ENCODE measurements at places on chromosomes 12 and 14.

- no peak for DNase-seq
Observed at GRCh38 chr14:36672095-36672494, 10.4 kb downstream of the PAX9 start.

DNA sequence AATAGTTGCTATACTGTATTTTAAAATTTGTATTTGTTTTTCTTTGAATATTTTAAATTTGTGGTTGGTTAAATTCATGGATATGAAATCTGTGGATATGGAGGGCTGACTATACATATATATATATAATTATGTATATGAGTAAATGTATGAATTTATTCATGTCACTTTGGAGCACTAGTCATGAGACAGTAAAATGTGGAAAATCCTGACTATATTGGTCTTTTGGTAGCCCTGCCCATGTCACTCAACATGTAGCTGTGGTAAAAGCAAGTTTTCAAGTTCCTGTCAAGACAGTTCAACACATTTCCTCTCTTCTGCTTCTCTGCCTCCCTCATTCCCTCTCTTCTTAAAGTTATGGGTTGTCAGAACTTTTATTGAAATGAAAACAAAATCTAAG lies 17.3 kb upstream of the C12orf71 start:
- no peak for DNase-seq

DNA sequence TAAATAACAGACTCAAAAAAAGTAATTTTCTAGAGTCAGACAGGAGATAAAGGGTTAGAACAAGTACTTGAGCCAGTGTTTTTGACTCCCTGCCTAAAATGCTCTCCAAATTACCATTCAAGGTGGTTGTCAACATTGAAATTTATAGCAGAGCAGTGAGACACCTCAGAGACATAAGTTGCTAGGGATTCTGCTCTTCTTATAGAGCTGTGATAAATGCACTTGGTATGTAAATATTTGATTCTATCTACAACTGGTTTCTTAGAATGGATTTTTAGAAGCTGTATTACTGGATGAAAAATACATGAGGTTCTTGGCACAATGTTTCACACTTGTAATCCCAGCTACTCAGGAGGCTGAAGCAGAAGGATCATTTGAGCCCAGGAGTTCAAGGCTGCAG lies 83.9 kb upstream of the OSBPL8 start:
- no peak for DNase-seq

GRCh38 chr14:93957751-93958566 lies 18.4 kb downstream of the ASB2 start:
- peak; percentile 59 for DNase-seq

- DNase-seq: no peak
Observed at GRCh38 chr14:100893760-100894159, 9.8 kb downstream of the RTL1 start.

GRCh38 chr14:24219521-24219920 lies 3.7 kb upstream of the MDP1 start:
- no peak for DNase-seq

- DNase-seq: no peak
Observed at GRCh38 chr12:26732005-26732908, 100.7 kb downstream of the ITPR2 start.

DNA sequence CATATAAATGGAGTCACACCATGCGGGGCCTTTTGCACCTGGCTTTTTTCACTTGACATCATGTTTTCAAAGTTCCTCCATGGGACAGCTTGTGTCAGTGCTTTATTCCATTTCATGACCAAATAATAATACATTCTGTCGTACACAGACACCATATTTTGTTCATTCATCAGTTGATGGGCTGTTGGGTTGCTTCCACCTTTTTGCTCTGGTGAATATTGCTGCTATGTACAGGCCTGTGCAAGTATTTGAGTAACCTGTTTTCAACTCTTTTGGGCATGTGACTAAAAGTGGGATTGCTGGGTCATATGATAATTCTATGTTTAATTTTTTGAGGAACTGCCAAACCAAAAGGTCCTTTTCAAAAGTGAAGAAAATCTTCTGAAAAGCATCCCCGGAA lies 46.9 kb downstream of the HCAR2 start:
- DNase-seq: no peak

- no peak for DNase-seq
Observed at GRCh38 chr14:36068777-36069534, 107.6 kb downstream of the PTCSC3 start.

GRCh38 chr12:98838231-98838647 lies 193.1 kb downstream of the APAF1 start:
- DNase-seq: no peak

DNA sequence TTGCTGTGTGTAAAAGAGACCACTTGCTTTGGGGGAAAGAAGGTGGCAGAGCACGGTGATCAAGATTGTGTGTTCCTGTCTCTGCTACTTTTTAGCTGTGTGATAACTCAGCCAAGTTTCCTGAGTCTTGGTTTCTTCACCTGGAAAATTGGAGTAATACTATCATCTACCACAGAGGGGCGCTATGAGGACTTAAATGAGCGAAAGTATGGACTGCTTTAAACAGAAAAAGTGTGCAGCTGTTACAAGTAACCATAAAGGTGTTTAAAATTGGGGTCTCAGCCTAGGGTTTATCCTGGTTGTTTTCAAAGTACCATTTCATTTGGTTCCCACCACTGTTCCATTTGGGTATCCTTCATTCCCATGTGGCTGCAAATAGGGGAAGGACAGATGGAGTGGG lies 65.9 kb upstream of the WSCD2 start:
- no peak for DNase-seq

DNA sequence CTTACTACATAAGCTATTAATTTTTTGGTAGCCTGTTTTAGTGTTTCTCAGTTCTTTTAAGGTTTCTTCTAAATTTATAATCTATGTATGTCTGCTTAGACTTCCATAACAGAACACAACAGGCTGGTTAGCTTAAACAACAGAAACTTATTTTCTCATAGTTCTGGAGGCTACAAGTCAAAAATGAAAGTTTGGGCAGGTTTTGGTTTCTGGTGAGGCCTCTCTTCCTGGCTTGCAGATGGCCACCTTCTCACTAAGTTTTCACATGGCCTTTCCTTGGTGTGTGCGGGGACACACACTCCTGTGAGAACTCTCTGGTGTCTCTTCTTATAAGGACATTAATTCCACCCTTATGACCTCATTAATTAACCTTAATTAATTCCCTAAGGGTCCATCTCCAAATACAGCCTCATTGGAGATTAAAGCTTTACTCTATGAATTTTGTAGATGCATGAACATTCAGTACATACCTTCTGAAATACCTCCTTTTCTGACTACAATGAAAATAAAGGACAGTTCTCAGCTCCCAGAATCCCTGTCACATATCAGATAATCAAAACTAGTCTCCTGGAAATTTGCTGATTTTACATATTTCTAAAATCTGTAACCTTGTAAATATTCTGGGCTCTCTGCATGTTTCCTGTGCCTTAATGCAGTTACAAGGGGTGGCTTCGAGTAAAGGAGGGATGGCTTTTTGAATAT lies 23.2 kb upstream of the BMAL2 start:
- no peak for DNase-seq

DNA sequence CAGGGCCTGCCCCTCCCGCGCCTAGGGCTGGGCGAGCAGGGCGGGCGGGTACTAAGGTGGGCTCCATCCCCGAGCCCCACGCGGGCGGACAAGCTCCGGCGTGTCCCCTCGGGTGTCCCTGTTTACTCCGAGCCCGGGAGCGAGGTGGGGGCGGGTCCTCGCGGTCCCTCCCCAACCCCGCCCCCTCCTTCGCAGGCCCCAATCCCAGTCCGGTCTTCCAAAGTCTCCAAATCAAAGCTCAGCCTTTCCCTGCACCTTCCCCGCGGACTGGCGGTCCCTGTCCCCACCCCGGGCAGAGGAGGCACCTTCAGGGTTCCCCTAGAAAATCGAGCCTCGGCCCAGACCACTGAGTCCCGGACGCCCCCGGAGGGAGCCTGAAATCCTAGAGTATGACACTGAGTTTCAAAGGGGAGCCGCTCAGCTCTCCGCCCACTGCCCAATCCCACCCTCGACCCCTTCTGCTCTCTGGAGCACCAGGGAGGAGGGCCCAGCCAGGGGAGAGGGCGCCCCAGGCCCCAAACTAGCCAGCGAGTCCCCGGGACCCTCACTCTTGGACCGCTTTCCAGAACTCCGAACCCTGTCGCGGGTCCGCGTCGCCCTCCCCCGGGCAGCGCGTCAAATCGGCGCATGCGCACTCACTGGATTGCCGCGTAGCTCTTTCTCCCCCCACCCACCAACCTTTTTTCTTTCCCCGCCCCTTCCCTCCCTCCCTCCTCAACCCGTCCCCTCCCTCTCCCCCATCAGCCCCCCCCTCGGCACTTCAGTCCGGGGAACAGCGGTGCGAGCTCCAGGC lies at the start of gene LRP1:
LRP1 (plus strand) TSS at position 758 of the 793 bp plus-strand sequence. CDS start 482 bp downstream, outside the sequence.
- DNase-seq: peak; percentile 86

GRCh38 chr14:73567951-73568885 lies 795 bp upstream of the ACOT2 start:
- no peak for DNase-seq

DNA sequence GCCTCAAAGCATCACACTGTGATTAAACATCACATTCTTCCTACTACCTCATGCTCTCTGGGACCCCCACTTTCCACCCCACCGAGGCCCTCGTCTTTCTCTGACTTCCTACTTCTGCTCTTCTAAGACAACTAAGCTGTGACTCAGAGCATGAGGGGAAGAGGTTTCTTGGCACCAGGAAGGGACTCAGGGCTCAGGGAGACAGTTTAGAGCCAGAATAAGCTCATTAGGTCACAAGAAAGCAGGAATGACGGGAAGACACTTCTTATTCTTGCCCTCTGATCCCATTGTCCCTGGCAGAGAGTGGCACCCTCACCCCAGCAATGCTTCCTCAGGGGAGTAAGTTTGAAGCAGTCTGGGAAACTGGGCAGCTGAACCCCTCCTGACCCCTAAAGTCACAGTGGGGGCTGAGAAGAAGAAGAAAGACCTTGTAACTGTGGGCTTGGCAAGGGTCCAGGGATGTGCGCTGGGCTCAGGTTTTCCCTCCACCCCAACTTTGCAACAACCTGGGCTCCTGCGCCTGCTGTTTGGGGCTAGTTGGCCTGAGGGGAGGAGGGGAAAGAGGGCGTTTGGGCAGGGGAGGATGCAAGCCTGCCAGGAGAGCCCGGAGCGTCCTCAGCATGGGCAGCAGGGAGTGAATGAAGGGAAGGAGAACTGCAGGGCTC lies 64.6 kb upstream of the ACTN1 start:
- DNase-seq: no peak

DNA sequence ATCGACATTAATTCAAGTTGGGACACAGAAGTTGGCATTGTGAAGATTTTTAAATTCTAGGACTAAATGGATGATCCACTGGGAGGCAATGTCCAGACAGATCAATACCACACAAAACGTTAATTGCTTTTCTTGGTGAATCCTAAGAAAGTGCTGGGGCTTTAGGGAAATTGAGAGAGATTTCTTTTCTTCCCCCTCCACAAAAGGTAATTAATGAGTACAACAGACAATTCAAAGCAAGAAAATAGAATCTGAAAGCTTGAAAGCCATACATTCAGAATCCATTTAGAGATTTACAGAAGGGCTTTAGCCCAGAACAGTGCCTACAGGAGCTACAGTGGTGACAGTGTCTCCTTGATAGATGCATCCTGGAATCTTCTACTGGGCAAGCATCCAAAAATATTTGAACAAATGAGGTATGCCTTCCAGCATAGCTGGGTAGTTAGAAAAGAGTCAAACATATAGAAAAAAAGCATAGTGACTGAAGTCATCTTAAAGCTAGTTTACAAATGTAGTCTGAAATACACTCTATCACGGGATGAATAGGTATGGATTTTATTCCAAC lies 718.1 kb downstream of the DIO2 start:
- no peak for DNase-seq

DNA sequence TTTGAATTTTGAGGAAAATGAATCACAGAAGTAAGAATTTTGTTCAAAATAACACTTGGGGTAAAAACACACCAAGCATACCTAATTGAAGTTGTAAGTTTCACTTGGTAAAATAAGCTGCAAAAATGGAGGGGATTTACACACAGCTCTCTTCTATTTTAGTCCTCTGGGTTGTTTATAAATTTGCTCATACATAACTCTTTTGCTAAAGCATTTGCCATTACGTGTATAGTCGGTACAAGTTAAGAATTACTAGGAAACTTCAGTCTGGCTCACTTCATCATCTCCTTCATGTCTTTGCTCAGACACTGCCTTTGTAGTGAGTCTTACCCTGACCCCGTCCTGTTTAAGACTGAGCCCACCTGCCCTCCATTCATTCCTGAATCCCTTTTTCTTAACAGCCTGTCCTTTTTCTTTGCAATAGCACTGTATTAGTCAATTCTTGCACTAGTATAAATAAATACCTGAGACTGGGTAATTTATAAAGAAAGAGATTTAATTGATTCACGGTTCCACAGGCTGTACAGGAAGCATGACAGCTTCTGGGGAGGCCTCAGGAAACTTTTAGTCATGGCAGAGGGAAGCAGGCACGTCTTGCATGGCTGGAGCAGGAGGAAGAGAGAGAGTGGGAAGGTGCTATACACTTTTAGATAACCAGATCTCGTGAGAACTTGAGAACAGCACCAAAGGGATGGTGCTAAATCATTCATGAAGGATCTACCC lies 451.1 kb downstream of the PCNX1 start:
- DNase-seq: no peak

- DNase-seq: no peak
Observed at GRCh38 chr14:94679937-94680861, 68.0 kb downstream of the SERPINA3 start.

DNA sequence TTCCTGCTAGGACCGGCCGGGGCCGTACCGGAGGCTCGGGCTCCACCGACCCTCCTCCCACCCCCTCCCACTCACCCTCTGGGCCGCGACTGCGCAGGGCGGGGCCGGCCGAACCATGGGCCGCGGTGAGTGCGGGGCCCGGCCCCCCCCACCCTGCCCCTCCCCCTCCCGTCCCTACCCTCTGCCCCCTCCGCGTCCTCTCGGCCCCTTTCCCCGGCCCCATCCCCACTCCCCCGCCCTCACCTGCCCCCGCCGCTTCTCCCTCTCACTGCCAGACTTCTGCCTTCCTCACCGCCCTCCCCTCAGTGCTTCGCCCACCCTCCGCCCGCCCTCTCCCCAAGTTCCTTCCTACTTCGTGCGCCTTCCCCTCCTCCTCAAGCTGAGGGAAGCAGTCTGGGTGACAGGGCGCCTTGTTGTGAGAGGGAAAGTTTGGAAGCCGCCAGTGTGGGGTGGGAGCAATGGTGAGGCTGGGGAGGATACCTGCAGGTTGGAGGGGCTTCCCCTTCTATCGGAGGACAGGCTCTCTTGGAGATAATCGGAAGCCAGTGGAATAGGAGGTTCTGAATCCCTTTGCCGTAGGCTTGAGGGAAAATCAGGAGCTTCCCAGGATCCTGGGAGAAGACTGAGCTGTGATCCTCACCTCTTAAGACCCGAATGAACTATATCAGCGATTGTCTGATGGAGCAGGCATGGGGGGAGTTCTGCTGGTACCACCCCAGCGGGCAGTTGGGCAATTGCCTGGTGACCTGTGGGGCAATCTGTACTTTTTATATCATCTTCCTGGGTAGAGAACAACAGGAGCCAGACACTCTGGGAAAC lies 472 bp downstream of the MBD6 start:
- DNase-seq: no peak

GRCh38 chr14:57212919-57213318 lies 55.8 kb downstream of the EXOC5 start:
- DNase-seq: no peak

GRCh38 chr14:38900887-38901286 lies 202.1 kb downstream of the SEC23A start:
- no peak for DNase-seq

GRCh38 chr12:7113389-7113871 lies 4.4 kb upstream of the C1RL start:
- DNase-seq: peak; percentile 49

Data from activated T-cell treated with anti-CD3 and anti-CD28 coated beads, Interleukin-2, amount 50 U/mL, for 24 hours (primary cell).